ENCODE measurements at places on chromosomes 3 and 15.

DNA sequence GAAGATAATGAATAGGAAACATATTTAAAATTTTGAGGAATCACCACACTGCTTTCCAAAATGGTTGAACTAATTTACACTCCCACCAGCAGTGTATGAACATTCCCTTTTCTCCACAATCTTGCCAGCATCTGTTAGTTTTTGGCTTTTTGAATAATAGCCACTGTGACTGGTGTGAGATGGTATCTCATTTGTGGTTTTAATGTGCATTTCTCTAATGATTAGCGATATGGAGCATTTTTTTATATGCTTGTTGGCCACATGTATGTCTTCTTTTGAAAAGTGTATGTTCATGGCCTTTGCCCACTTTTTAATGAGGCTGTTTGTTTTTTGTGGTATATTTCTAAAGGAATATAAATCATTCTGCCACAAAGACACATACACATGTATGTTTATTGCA lies 166.3 kb downstream of the NECTIN3 start:
- no peak for DNase-seq

GRCh38 chr3:126988451-126989021 lies 5.6 kb downstream of the PLXNA1 start:
- no peak for DNase-seq

DNA sequence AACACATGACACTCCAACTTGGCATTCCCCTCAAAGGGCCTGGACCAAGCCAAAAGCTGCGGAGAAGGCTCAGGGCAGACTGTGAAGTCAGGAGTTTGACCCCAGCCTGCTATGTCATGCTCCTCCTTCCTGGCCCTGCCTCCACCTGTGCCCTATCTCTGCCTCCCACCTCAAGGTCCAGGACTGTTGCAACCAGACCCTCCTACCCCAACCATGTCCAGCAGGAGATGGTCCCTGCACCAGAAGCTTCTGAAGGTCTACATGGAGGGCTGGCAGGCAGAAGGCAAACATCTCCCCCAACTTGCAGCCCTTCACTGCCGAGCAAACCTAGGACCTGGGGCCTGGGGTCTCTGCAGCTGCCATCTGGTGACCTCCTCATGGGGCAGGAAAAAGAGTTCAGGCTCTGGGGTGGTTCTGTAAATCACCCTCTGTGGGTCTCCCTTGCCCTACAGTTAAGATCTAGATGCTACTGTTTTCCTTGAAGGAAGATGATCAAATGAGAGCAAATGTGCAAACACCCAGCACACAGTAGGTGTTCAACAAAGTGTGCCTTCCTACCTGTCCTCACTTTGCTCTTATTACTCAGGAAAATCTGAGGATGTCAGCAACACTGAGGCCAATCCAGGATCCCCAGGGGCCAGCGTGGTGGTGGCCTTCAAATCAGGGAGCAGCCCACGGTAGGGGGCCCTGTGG lies 11.5 kb upstream of the CSK start:
- no peak for DNase-seq

- no peak for DNase-seq
Observed at GRCh38 chr3:113690482-113690881, 6.0 kb downstream of the USF3 start.

- no peak for DNase-seq
Observed at GRCh38 chr3:87900061-87900460, 158.7 kb downstream of the CGGBP1 start.

DNA sequence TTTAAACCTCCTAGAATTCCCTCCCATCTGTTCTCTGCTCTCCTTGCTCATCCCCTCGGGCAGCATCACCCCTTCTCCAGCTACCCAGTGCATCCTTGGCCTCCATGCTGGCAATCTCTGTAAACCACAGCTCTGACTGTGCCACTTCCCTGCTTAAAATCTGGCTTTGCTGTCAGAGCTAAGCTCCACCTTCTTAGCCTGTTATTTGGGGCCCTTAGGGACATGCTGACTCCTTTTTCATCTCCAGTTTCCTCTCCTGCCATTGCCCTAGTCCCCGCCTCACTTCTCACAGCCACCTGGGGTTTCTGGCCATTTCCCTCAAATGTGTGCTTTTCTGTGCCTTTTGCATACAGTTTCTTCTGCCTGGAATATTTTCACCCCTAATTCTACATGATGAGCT lies 5.7 kb downstream of the SLC6A20 start:
- no peak for DNase-seq

GRCh38 chr3:147554332-147554731 lies 145.2 kb downstream of the ZIC1 start:
- DNase-seq: no peak

DNA sequence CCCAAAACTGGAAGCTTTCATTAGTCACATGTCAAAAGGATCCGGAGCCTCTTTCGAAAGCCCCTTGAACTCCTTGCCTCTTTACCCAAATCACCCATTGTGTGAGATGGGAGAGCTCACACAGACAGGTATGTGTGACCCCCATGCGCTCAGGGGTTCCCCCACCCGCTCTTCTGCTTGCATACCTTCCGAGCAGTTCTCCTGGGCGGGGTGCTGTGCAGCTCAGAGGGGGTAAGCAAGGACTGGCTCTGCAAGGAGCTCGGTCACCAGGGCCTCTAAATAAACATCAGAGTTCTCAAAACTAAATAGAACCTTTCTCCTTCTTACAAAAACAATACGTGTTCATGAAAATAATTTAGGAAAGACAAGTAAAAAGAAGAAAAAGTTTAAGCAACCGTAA lies 55.7 kb downstream of the PXYLP1 start:
- no peak for DNase-seq

GRCh38 chr3:58090351-58090750 lies 82.1 kb downstream of the FLNB start:
- DNase-seq: no peak

GRCh38 chr3:2392981-2393380 lies 294.3 kb downstream of the CNTN4 start:
- DNase-seq: no peak

- no peak for DNase-seq
Observed at GRCh38 chr15:73779974-73780373, 26.8 kb upstream of the INSYN1 start.

DNA sequence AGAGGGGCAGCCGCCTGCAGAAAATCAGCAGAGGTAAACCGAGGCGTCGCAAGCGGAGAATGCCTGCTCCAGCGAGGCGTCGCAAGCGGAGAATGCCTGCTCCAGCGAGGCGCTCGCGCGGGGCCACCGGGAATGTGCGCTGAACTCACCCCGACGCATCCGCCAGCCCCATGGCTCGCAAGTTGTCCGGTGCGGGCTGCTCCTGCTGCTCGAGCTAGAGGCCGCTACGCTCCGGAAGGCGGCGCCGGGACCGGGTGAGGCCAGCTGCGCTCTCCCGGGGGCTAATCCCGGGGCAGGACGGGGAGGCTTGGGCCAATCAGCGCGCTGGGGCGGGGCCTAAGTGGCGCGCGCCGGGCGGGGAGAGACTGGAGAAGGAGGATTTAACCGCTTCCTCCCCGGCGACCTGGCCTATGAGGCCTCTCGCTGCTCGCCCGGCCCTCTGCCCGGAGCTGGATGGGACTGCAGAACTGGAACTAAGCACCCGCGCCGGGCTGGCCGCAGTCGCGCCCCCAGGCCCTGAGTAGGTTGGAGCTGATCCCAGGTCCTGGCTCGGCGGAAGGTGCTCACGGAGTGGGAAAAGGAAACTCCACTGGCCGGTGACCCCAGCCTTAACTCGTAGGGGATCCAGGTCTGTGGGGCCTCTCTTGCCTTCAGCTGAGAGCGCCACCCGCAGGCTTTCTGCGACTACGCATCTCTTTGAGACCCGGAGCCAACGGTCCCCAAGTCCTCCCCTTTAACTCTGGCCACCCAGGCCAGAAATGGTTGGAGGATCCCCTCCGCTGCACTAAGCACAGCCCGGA lies at the start of gene SLC26A6:
SLC26A6 (minus strand) TSS at position 240 of the 800 bp plus-strand sequence; CDS start at position 172, 68 bp downstream.
- peak; percentile 84 for DNase-seq

DNA sequence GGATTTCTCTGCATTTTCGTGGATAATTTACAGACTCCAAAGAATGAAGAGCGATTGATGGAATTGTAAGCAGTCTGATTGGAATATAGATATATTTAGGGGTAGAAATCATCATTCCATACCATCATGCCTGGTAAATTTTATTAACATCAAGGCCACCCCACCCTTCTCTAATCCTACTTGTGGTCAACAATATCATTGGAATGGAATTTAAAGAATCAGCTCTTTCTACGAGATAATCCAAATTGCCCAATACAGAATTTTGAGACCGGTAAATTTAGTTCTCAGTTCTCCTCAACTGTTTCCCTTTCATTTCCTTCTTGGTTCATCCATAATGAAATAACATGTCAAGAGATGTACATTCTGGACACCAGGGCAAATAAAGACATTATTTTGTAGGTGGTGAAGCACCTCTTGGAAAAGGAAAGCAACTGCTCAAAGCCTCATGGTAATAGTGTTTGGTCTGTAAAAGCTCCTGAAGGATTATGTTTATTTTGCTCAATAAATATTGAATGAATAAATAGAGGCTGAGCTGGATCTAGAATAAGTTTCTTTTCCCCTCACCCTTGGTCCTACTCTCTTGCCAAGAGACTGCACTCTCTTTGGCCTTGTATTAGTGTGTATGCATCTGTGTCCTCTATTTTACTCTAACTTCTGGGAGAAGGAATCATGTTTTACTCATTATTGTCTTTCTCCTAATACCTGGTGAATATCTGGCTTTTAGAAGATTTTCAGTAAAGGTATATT lies 133.7 kb upstream of the BCL6 start:
- no peak for DNase-seq

DNA sequence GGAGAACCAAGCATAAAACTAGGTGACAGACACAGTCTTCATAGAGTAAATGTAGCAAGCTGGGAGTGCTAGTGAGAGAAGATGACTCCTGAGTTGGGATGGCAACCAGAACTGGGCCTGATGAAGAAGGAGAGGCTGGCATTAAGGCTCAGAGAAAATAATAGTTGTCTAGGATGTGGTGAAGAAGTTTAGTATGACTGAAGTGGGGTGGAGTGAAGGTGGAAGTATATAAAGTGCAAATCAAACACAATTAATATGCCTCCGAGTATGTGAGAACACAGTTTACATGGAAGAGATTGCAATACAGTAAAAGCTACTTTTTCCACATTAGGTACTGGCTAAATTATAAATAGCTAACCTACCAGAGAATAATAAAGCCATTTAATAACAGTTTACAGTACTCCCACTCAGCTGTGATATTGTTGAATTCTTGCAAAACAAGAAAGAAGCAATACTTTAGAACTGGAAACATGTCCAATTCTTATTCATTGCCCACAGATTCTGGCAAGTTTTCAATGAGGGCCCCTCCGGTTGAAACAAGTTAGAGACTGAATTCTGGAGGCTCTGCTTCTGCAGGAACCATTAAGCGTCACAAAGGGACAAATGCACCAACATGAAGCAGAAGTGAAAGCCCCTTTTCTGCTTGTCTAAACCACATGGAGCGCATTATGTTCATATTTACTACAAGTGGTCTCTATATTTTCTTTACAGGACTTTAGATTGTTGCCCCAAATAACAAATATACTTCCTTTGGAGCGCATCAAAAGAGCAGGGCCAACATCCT lies 243.7 kb downstream of the SLC9A9 start:
- no peak for DNase-seq

- no peak for DNase-seq
Observed at GRCh38 chr15:94206463-94207167, 24.7 kb upstream of the MCTP2 start.

DNA sequence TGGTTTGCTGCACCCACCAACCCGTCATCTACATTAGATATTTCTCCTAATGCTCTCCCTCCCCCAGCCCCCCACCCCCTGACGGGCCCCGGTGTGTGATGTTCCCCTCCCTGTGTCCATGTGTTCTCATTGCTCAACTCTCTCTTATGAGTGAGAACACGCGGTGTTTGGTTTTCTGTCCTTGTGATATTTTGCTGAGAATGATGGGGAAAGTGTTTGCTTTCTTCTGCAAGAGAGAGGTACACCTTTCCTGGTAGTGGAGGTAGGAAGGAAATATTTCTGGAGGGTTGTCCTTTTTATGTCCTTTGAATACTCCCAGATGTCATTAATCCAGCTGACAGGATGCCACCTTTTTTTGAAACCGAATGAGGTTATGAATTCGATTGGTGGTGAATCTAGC lies 10.5 kb upstream of the SLC28A1 start:
- no peak for DNase-seq

- DNase-seq: no peak
Observed at GRCh38 chr15:55937040-55937439, 56.4 kb downstream of the NEDD4 start.

DNA sequence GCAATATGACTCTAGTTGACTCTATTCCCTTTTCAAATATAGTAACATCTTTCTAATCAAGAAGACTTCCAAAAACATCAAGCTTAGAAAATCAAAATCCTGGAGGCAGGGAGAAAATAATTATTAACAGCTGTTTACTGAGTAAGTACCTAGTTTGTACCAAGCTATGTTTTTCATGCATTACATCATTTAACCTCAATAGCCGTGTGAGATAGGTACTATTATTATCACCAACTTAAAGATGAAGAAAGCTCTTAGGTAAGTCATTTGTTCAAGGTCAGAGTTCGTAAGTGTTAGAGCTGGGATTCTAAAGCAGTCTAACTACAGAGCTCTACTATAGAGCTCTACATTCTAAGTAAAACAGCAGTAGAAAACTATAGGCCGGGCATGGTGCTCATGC lies 41.6 kb downstream of the GSK3B start:
- DNase-seq: no peak

DNA sequence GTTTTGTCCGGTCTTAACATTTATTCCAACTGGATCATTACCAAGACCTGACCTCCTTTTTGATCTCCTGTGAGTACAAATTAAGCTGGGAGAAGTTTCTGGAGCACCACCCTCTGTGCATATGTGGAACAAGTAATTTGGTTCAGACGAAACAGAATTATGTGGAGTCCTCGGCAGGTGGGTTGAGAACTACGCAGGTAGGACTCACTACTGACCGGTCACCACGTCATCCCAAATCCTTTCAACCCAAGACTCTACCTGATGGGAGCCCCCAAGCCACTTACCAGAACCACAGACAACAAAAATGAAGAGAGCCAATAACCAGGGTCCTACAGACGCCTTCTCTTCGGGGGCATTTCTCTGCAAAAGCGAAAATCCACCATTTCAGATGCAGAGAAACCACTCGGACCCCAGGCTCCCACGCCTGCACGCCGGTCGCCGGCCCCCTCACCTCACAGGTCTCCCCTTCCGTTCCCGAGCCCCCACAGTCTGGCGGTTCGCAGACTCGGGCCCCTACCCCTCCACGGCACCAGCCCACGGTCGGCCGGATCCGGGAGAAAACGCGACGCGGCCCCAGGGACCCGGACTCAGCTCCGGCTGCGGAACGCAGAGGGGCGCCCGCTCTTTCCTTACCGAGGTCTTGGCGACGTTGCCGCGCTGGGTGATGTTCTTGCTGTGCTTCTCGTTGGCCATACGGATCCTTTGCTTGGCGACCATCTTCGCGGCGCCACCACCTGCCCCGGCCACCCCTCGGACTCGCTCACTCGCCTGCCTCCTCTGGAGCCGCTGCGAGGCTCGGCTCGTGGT lies 674 bp downstream of the SERP1 start:
- peak; percentile 15 for DNase-seq

- no peak for DNase-seq
Observed at GRCh38 chr3:129357616-129358015, 70.8 kb downstream of the EFCAB12 start.

Data from stimulated activated CD8-positive, alpha-beta memory T cell treated with anti-CD3 and anti-CD28 coated beads, Interleukin-4, amount 100 ng/mL, for 1 hour (primary cell).